ENCODE measurements at places on chromosomes 12 and 14.

- DNase-seq, result no peak
Measured at GRCh38 chr12:130559806-130560205, 156.3 kb downstream of the RIMBP2 start.

DNA sequence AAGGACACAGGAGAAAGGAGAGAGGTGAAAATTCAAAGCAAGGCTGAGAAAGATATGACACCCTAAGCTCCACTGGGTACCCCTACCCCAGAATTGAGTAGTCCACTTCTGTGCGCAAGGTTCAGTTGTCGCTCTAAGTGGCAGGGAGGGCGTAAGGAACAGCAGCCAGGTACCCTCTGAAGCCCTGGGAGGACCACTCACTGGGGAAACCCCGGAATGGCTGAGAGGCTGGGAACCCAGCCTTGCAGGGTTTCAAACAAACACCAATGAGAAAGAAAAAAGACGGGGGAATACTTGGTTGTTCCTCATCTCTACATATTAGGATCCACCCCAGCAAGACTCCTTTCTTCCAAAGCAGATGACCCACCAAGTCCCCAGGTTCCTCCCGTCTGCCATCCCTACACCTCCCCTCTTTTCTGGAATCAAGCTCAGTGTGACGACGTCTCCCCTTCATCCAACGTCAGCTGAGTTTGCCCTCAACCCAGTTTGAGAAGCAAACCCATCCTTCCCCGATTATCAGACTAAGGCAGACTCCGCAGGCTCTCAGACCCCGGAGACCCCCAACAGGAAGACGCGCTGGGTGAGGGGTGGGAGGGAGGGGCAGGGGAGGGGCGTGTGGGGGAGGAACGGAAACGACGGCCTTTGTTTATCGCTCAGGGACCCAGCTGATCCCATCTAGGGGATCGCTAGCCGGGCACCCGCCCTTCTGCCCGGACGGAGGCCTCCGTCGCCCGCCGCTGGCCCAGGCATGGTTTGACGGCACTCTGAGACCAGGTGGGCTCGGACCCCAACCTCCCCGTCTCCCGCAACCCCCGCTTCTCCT is 795 bp downstream of the LMBR1L start:
- peak; percentile 25 for DNase-seq

- no peak for DNase-seq
Measured at GRCh38 chr14:62185078-62185477, 422.9 kb downstream of the SNAPC1 start.

DNA sequence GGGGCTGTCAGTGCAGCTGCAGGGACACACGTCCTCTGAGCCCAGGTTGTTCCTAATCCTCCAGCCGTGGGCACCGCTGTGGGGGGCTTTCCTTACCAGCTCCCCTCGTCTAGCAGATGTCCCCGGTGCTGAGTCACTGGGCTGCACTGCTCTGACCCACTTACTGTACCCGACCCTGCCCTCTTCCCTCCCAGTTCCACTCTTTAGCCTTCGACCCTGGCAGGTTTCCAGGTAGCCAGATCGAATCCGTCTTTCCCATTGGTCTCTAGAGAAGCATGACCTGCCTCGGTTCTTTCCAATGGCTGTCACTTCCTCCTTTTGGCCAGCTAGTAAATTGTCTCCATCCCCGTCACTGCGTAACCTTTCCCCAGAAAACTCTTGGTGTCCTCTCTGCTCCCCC is 48.4 kb downstream of the ELK3 start:
- DNase-seq, result no peak

- DNase-seq, result no peak
Measured at GRCh38 chr12:64730588-64730969, 28.6 kb downstream of the GNS start.

Data from NCI-H748 treated with DMSO at 0.1 percent for 48 hours (cell line).